ENCODE measurements at places on chromosomes 5 and 9.
A peak's percentile ranks its signal among the peaks of the same experiment; 100 is the strongest.

DNA sequence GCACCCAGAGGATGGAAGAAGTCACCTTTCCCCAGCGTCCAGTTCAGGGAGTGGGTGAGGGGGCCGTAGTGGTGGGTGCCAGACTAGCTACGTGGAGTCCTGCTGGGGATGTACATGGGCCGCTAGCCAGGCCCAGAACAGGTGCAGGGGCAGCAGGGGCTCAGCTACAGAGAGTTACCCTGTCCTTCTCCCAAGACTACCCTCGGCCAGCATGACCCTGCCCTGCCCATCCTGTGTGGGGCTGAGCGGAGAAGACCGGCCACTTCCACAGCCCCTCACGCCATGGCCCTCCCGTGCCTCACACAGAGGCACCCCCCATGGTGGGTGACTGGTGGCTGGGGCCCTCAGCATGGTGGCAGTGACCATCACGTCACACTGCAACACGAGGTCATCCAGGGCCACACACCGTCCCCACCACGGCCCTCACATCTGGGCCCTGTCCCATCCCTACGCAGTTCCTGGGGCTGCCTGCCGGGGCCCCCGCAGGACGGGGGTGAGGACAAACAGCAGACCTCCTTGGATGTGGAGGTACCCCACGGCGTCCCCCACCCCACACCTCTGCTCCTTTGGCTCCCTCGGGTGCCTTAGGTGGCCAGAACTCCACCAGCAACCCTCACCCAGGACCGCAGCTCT lies 977 bp upstream of the DPP7 start:
- no peak for DNase-seq

GRCh38 chr9:82201196-82201595 lies 212.6 kb downstream of the SPATA31D1 start:
- no peak for DNase-seq

DNA sequence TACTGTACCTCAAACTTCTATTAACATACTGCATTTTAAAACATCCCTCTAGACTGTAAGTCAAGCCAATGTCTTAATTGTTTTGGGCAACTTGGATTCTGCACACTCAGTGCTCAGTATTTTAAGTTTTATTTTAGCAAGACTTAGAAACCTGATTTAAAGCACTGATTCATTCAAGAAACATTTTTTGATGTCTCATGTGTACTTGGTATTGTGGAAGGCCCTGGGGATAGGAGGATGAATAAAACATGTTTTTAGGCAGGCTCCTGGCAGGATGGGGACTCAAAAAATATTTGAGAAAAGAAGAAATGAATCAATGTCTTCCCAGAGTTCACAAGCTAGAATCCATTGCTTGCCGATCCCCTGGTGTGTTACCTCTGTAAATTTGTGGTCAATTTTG lies 334.0 kb upstream of the PUM3 start:
- DNase-seq: no peak

DNA sequence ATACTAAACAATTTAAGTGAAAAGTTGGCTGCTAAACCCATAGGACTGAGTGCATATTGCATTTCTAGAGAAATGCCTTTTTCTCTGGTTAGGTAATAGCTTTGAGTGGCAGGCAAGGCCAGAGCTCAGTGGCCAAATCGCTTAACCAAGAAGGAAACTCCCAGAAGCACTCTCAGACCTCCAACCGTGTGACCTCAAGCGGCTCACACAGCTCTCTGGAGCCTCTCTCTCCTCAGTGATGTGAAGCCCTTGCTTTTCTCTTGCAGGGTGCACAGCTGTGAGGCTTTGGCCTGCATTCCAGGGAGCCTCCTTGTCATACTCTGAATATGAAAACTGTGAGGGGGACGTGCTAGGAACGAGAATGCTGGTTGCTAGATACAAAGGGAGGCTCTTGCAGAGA lies 106.7 kb downstream of the INSYN2B start:
- no peak for DNase-seq

- DNase-seq: no peak
Measured at GRCh38 chr9:92961627-92962302, 14.4 kb downstream of the FGD3 start.

DNA sequence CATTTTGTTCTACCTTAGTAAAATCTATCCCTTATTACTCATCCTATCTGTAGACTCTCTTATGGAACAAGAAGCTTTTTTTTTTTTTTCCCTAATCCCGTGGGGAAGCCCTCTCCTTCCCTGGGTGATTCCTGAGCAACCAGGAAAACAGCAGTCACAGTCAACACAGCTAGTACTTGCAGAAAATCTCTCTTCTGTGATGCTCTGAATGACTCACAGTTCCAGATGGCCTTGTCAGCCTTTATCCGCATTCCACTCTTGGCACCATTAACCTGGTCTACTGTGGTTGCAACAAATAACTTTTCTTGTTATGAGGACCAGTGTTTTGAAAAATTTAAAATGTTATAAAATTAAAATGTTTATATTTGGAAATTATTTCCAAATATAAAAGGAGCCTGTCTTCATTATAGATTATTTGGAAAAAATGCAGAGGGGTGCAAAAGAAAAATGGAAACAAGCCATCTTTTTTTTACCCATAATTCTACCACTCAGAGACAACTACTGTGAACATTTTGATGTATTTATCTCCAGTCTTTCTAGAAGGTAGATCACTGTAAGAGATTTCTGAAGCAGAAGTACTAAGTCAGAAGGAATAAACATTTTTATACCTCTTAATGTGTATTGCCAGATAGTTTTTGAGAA lies 486.7 kb downstream of the RAB3C start:
- no peak for DNase-seq

DNA sequence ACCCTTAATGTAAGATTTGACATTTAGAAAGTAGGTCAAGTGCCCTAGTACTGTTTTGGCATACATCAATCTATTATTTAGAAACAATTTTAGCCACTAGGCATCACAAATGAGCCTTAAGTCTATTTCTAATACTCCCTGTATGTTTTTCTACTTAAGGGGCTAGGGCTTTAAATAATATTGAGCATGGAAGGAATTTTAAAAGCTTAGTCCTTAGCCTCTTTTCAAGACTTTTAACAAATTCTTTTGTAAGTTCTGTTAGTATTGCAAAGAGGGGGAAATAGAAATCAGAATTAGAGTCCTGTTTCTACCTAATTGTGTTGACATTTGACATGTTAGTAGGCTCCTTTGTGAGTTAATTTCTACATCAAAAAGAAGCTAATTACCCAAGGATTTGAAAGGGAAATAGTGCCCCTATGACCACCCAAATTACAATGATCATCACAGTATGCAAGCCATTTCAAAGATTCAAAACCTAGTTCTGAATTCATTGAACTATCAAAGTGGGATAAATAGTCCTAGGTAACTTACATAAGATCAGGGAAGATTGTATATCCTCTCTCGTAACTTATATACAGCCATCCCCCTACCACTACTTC lies 647.8 kb upstream of the ACO1 start:
- no peak for DNase-seq

DNA sequence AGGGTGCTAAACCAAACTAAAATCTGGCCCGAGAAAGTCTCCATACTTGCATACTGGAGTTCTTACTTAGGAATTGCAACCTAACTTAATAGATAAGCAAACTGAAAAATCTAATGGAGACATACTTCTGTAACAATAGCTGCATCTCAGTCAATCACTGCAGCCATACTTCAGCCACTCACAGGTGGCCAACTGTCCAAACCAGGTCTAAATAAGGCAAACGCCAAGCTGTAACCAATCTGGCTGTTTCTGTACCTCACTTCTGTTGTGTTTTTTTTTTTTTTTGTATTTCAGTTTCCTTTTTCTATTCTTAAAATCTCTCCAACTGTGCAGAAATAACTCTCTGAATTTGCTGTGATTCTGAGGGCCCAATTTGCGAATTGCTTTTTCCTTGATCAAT lies 4.4 kb upstream of the NDUFB6 start:
- no peak for DNase-seq

GRCh38 chr9:3922846-3923245 lies 377.0 kb downstream of the GLIS3 start:
- DNase-seq: no peak

DNA sequence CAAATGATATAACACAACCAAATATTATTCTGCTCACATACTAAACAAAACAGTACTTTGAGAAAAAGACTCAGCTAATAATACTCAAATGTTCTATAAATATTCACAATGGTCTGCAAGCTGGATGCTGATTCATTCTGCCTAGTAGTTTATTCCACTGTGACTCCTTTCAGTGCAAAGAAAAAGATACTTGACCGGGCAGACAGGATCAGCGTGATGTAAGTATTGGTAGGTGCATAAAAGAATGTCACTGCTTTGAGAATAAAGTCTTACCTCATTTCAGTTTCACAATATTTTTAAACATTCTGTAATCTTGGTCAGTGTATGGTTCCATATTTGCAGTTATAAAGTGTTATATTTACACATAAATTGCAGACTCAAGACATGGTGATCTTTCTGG lies 223.0 kb upstream of the NUDT12 start:
- no peak for DNase-seq

DNA sequence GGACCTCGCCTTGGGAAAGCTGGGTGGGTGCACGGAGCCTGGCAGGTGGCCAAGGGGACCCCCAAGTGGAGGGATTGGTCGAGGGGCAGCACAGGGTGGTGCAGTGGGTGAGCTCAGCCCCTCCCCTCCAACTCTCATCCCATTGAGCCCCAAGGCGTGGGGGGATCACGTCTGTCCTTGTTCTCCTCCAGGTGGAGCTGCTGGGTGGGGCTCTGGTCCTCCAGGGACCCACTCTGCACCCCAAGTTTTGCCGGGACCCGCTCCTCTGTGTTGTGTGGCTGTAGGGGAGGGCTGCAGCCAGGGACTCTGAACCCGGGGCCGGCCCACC lies 3.6 kb upstream of the FUT7 start:
- no peak for DNase-seq

- DNase-seq: no peak
Measured at GRCh38 chr9:136171009-136171800, 33.7 kb downstream of the LHX3 start.

GRCh38 chr9:122498883-122499288 lies 11.7 kb upstream of the OR1J2 start:
- DNase-seq: peak; percentile 5

- DNase-seq: no peak
Measured at GRCh38 chr5:423626-424261, 19.2 kb upstream of the EXOC3 start.

DNA sequence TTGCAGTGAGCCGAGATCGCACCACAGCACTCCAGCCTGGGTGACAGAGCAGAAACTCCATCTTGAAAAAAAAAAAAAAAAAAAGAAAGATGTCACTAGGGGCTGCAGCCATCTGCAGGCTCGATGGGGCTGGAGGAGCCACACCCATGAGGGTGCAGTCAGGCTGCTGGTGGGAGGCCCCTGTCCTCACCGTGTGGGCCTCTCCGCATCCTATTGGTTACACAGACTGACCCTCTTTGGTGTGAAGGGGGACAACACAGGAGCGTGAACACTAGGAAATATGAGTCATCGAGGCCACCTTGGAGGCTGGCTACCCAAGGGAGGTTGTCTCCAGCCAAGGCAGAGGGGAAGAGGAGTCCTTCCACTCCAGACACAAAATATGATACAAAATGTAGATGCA lies 14.0 kb upstream of the FAM193B start:
- DNase-seq: no peak

DNA sequence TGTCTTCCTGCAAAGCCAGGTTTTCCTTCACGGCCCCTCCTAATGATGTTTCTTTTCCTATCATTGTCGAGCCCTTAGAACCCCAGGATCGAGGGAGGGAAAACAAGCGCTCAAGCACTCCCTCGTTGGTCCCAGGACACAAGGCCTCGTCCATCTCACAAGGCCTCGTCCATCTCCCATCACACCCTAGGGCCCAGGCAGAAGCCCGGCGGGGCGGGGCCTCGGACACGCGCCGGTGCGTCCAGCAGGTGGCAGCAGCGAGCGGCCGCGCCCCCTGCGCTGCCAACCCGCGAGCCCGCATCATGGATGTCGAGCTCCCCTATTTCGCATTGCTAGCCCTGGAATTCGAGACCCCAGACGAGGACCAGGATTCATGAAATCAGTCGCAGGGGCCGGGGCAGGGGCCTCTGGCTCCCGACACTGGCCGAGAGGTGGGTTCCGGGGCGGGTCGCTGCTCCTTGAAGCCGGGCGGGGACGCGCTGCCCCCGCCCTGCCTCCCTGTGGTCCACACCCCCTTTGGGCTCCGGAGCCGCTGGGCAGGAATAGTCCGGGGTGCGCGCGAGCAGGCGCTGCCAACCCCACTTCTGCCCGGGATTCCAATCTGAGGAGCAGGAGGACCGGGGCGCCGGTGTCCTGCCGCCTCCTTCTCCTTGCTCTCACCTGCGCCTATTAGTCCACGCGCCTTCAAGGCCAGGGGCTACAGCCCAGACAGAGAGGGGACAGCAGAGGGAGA lies at the start of gene ABLIM3:
Gene ABLIM3, plus strand, starts transcription at position 270 of the 733 bp plus-strand sequence. CDS start 603 bp downstream, outside the sequence.
- peak; percentile 64 for DNase-seq

- DNase-seq: no peak
Measured at GRCh38 chr5:115507681-115508080, 36.9 kb downstream of the FEM1C start.

- DNase-seq: no peak
Measured at GRCh38 chr5:135880801-135881200, 14.8 kb downstream of the IL9 start.

DNA sequence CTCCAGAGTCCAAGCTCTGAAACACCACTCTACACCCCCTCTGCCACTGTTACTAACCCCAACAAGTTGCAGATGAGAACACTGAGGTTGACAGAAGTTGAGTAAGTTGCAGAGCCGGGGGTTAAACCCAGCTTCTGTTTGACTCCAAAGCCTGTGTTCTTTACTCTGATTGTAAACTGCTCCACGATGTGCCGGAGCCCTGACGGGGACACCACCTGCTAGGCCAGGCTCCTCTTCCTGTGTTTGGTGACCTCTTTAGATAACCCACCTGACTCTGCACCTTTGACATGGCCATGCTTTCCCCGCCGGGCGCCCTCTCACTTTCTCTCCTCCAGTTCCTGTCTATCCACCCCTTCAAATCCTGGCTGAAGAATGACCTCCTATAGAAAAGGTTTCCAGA lies 96.7 kb downstream of the PAX5 start:
- DNase-seq: no peak

DNA sequence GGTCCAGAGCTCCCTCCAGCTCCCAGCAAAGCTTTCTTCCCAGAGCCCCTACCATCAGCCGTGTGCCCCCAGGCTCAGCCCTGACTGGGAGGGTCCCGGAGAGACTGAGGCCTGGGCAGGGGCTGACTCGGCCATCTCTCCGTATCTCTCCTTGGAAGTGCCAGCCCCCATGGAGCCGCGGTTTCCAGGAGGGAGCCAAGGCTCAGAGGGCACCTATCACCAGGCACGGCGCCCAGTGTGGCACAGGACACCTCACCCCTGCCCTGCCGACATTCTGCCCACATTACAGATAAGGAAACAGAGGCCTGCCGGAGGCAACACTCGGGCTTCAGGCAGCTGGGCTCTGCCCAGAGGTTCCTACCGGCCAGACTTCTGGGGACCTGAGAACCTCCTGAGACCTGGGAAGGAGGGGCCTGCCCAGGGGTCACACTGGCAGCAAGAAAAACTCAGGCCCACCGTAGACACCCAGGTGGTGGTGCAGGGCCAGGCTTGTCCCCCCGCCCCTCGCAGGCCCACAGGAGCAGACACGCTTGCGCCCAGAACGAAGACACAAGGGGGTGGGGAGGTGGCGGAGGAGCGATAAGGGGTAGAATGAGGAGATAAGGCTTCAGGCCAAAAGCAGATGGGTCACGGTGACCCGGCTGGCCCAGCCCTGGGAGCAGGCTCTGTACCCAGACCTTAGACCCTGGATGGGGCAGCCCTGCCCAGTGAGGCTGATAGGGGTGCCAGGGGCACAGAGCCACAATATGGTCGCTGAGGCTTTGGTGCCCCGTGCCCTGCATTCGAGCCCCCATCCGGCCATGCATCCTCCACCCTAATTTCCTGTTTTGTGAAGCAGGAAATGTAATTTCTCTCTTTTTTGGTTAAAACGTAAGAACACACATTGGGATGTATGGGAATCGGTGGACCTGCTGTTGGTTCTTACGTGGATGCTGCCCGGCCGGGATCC lies 11.8 kb downstream of the NR5A1 start:
- DNase-seq: no peak

Measured in GM12891 (cell line).